ENCODE measurements at places on chromosomes 5 and 9.
A peak's percentile ranks its signal among the peaks of the same experiment; 100 is the strongest.

- DNase-seq: no peak
Observed at GRCh38 chr5:108541836-108542235, 159.9 kb upstream of the FBXL17 start.

DNA sequence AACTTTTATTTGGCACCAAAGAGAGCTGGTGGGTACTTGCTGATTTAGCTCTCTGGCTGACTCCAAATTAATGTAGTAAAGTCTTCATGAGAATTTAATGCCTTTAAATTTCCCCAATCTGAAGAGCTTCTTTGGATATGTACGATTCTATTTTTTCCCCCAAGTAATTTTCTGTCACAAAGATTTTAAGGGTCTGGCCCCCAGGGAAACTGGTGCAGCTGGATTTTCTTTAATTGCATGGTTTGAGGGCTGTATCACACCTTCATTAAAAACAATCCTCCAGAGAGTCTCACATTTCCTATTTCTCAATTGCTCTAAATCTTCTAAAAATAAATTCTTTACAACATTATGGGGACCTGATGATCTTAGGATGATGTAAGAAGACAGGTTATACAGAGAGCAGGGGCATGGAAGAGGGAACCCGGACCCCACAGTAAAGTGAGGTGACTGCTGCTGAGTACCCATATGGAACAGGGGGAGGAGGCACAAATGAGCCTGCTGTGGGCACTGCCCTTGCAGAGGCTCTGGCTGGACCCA lies 158.9 kb downstream of the ENTREP1 start:
- no peak for DNase-seq

DNA sequence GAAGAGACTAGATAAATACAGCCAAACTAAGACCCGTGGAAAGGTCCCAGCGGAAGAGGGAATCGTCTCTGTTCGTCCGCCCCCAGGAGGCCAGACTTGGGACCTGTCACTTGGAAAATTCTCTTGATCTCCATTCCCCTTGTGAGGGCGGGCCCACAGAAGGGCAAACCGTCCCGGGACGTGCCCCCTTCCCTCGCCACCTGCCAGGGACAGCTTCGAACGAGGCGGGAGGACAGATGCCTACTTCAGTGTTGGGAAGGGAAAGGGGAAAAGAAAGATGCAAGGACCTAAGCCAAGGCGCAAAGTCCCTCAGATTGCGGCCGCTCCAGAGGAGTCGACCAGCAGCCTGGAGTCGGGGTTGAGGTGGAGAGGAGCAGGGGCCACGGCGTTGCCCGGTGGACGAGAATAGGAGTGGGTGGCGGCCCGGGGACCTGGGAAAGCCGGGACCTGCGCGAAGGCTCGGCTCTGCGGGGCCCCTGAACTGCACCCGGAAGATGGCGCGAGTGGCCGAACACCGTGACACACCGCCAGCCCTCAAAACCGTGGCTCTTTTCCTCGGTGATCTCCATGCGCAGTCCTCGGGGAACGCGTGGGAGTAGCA lies 4.4 kb upstream of the EBF1 start:
- no peak for DNase-seq

DNA sequence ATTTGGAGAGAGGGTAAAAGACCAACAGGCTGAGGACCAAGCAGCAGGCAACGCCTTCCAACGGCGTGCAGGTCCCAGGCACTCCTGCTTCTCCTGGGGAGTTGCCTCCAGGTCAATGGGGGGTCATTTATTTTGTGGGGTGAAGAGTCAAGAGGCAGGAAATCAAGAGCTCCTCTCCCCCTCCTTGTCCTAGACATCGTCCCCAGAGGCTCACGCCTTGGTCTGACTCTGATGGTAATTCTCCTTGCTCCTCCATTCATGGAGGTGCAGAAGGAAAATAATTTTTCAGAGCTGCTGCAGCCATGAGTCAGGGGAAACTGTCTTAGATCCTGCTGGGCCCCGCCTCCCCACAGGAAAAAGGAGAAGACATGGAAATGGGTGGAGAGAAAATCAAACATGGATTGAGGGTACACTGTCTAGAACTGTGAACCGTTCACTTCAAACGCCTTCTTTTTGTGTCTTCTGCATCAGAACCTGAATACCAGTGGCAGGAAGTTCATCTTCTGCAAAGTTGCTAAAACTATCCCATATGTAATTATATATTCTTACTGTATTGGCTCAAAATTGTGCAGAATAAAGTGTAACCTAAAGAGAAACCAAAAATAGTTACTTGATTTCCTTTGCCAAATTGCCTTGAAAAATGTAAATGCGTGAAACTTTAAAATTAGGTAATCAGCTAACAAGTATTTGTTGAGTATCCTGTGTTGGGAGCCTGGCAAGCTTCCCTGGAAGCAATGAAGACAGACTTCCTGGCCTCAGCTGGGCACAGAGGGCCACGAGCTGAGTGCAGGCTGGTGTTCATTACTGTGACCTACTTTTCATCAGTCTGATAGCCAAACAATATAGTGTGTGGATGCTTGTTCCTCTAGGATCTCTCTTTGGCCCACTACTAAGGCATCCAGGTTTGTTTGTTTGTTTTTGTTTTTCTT lies 142.0 kb downstream of the CMYA5 start:
- DNase-seq: no peak

GRCh38 chr5:18761801-18762200 lies 1127.5 kb downstream of the TAF11L14 start:
- DNase-seq: no peak

GRCh38 chr9:34382879-34383278 lies 6.2 kb upstream of the MYORG start:
- no peak for DNase-seq

- DNase-seq: no peak
Observed at GRCh38 chr9:133696071-133696472, 42.1 kb downstream of the SARDH start.

DNA sequence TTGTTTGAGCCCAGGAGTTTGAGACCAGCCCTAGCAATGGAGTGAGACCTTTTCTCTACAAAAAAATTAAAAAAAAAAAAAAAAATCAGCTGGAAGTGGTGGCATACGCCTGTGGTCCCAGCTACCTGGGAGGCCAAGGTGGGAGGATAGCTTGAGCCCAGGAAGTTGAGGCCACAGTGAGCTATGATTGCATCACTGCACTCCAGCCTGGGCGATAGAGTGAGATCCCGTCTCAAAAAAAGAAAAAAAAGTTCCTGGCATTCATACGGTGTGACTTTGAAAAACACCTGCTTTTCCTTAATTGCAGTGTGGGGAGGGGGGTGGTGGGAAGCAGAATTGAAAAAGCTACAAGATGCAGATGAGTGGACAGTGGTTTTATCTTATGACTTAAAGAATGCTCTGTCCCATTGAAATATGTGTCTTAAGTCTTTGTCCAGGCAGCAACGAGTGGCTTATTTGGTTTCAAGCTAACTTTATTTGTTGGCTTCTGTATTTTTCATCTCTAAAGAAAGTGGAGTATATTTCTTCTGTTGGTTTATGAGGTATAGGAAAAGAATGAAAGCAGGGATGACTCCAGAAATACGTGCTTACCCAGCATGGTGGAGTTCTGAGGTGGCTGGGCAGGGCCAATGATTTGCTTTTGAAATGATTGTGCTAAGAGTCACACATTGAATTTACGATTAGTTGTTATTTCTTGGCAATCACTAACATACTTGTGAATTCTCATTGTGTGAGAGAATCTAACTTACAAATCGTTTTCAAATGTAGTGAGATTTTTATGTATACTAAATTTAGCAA lies 27.8 kb downstream of the ROPN1L start:
- no peak for DNase-seq

- DNase-seq: peak; percentile 51
Observed at GRCh38 chr5:43039471-43040286, 440 bp downstream of the ANXA2R start.

GRCh38 chr5:111063709-111064322 lies 7.7 kb upstream of the TSLP start:
- DNase-seq: peak; percentile 28

DNA sequence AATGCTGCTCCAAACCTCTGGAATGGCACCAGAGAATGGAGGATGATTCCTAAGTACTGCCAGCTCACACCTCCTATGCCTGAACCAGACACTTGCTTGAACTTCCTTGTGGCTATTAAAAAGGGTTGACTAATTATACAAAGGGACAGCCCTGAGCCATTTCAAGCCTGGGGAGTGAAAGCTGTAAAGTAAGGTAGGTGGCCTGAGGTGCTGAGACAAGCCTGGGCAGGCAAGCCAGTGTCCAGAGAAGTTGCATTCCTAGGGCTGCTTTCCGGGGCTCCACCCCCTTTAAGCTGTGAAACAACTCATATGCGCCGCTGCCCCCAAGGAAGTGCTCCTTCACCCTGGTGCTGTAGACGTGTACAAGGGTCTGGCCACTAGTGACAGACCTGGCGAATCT lies 79.9 kb upstream of the SLC1A3 start:
- DNase-seq: no peak

Measured in stomach (tissue), 19 donors.